ENCODE measurements at places on chromosomes 6 and 20.

DNA sequence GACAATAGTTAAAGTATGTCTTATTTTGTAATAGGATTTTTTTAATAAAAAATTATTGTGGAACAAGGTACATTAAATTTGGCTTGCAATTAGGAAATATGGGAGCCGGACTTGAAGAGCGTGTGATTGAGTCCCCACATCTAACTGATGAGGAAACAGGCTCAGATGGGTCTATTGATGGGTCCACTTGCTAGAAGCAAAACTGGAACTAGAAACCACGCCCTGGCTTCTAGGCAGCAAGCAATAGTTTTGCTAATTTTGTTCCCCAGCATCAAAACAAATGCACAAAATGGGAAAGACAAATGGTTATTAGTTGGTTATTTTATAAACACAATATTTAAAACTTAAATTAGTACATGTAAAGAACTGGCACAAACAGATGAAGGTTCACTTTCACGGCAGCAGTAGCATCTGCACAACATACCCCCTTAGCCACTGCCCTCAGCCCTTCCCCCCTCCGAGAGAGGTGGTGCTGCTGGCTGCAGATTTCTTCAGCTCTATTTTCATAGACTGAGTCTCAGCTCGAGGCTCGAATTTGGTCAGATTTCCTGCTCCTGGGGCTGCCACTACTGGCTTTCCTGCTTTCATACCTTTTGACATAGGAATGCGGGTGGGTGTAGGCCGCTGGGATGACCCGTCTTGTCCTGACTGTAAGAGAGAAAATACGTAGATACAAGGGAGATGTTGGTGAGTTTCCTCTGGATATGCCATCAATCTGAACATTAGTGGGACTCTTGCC lies 23.8 kb upstream of the TMEM30A start:
- DNase-seq = no peak

- DNase-seq = no peak
Measured at GRCh38 chr6:37511910-37512399, 12.3 kb upstream of the CCDC167 start.

DNA sequence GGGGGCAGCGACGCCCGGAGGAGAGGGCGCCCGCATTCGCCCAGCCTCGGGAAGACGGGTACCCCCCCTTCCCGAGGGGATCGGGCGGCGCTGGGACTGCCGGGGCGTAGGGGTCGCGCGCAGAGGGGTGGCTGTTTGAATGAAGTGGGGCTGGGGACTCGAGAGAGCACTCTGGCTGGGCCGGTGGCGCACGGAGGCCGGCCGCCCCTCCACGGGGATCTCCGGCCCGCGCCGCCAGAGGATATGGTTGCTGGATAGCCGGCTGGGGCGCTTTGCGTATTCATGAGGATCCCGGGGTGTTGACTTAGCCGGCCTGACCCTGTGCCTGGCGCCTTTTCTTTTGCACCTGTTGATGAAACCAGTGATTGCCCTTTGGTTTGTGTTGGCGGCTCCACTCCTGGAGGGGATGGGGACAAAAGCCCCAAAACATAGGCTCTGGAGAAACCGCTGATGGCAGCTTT lies 469 bp downstream of the SYNJ2 start:
- no peak for DNase-seq

- no peak for DNase-seq
Measured at GRCh38 chr20:59020938-59021551, 1.8 kb downstream of the TUBB1 start.

DNA sequence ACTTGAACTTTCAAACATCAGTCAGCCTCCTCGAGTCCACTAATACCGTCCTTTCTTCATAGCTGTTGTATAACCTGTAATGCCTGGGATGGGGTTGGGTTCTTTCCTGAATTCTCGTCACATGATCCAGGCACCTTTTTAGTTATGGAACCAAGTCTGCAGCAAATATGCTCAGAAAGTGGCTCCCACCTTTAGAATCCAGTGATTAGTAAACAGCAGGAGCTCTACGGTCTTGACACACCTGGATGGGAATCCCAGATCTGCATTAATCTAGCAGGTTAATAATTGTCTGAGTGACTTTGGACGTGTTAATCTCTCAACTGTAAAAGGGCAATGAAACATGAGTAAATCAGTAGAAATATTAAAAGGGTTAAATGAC lies 729 bp upstream of the ZHX3 start:
- DNase-seq = no peak

DNA sequence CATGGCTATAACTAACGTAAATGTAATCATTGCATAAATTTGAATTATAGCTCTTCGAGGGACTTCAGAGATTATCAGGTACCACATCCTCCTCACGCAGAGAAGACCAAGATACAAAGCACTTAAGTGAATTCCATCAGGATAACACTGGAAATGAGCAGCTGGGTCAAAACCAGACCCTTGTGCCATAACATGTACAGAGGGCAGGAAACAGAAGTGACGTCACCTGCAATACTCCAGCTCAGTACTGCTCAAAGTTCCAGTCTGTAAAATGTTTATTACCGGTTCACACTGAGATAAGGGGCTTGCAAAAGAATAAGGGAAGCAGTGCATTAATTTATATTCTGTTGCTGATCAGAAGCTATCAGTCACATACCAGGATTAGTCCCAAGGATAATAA lies 45.8 kb downstream of the RGS17 start:
- no peak for DNase-seq

- peak; percentile 70 for DNase-seq
Measured at GRCh38 chr6:33195304-33196165, 3.3 kb upstream of the COL11A2 start.

- no peak for DNase-seq
Measured at GRCh38 chr6:64926051-64926450, 781.0 kb downstream of the EYS start.

DNA sequence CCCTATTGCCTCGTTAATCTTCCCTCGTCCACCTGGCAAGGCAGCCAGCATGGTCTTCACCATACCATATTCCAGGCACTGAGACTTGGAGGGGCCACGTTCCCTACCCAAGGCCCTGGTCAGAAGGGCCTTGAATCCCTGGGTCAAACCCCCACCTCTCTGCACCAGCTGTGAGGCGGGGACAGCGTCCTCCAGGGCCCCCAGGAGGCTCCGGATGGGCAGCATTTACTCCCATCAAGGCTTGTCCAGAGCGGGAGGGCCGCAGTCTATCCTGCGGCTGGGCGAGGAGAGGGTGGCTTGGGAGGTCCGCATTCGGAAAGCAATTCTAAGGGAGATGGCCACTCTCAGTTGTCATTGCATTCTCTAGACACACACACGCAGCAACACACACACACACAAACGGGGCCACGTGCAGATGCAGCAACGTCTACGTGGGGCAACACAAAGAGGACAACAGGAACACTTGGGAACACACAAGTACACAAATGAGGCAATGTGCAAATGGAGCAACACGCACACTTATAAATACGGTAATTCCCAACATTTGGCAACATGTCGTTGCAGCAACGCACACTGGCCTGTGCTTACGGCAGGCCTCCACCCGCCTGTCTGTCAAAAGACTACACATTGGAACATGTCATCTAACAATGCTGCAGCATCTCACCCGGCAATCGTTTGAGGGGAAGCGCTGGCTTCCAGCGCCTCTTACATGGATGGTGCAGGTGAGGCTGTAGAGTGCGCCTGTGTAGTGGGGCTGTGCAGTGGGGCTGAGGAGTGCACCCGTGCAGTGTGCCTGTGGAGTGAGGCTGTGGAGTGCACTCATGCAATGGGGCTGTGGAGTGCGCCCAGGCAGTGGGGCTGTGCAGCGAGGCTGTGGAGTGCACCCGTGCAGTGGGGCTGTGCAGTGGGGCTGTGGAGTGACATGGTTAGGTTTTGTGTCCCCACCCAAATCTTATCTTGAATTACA lies 12.9 kb upstream of the NTSR1 start:
- no peak for DNase-seq

DNA sequence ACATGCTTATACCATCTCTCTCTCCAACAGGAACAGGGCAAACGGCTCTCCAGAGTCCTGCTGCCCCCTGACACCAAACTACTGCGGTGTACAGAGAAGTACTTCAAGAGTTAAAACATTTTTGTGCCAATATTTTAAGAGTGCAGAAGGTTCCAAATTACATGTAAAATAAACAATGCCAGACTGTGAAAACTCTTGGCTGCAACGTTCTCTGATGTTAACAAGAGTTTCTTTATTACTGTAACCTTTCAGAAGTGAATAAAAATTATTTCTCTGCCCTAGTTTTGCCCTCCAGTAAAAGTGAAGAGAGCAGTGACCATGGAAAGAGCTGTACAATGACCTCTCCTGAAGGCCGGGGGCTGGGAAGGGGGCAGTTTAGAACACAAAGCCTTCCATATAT lies 41.4 kb upstream of the FAM83C start:
- no peak for DNase-seq

- DNase-seq = no peak
Measured at GRCh38 chr20:35240083-35240810, 13.8 kb downstream of the MMP24 start.

GRCh38 chr6:166490671-166491500 lies 95.6 kb downstream of the RAMACL start:
- DNase-seq = peak; percentile 47

Measured in aorta (tissue), 5 donors.